Mesenteric fat pad (tissue), 1 donor: ENCODE measurements at places on chromosomes 7 and 10.

DNA sequence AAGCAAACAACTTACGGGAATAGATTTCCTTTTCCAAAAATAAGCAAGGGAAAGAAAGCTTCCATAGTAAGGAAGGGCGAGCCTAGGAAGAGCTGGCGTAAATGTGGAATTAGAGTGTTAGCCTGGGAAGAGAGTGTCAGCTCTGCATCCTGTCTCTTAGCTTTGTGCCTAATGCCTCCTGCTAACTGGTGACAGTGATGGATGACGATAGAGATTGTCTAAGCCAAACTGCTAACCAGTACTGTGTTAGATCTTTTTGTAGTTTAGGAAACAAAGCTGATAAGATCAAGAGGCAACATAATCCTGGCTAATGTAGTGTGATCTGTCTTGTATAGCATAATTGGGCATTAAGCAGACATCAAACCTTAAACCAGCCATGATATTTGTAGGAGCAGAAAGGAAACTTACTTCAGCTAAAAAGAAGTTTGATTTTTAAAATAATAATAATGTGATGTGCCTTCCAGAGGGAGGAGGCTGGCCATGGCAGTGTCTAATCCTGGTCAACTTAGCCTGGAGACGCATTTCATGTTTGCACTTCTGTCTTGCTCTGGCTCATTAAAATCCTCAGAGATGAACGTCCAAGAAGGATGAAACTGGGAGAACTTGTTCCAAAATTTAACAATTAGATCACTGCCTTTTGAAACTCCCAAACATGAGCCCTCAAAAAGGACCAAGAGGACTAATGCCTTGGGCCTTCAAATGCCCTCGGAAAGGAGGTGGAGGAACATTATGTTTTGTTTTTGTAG, 85.1 kb downstream of the FAM204A start:
- no peak for DNase-seq

DNA sequence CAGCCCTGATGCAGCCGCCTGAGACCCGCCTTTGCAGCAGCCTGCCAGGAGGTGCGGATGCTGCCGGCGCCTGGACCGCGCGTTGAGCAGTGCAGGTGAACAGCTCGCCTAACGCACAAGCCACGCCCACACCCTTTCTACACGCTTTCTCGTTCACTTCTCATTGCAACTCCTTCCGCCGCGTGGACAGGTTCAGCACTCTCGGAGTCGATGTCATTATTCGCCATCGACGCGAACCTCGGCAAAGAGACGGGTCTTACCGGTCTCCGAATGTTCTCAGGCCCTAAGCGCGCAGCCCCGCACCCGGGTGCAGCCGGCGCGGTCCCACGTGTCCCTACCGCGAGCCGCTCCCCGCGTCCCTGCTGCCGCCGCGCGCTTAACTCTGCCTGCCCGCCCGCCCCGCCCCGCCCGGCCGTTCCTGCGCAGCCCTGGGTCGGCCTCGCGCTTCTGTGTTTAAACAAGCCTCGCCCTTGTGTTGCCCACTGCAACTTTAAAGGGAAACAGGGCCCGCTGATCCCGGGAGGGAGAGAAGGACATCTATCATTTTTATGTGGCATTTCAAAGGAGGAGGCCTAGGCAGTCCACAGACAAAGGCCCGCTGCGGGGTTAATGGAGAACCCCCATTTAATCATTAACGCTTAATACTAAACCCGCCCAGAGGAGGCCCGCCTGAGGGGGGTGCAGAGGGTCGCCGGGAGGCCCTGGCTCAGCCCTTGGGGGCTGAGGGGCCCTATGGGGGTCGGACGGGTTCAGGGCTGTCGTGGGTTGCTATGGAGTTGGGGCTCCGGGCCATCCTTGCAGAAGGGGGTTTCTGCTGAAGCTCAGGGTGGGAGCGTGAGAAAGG, 128.5 kb downstream of the WDR11 start:
- no peak for DNase-seq

DNA sequence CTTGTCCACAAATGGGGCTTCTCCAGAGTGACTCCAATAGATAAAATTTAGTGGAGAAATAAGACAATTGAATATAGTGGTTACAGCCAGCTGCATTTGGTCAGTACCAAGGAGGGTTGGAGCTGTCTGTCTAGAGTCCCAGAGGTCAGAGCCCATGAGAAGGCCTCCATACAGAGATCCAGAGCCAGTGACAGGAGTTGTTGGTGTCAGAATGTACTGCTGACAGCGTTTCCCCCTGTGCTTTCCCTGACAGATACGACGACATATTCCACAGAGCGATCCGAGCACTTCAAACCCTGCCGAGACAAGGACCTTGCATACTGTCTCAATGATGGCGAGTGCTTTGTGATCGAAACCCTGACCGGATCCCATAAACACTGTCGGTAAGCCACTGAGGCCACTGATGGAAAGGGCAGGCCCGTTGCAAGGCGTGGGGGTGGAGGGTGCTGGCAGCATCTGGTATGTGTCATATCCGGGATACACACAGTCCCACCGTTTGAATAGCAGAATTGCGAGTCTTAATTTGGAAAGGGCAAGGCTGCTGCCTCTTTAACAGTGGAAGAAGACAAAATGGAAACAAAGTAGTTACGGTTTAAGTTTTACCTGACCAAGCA, 483.6 kb downstream of the NRG3 start:
- no peak for DNase-seq

GRCh38 chr7:57646901-57647246, 196.9 kb downstream of the ZNF716 start:
- DNase-seq: no peak

- DNase-seq: no peak
Measured at GRCh38 chr10:129353101-129353500, 113.9 kb upstream of the MGMT start.

GRCh38 chr7:85039196-85039923, 147.5 kb downstream of the SEMA3D start:
- DNase-seq: no peak

DNA sequence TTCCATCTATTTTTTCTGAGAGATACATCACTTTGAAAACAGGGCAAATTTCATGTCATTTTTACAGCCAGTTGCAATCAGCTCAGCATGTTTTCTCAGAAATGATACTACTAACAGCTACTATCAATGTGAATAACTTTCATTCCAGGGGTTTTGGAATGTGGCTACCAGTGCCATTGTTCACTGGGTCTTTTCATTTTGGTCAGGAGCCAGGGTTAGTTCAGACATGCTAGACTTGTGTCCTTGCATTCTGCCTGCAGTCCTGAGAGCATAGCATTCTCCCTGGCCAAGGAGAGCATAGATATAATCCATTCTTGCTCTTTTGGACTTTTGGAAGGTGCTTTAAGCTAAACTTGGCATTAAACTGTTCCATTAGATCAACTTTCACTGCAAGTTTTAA, 160.9 kb upstream of the NEBL start:
- no peak for DNase-seq

DNA sequence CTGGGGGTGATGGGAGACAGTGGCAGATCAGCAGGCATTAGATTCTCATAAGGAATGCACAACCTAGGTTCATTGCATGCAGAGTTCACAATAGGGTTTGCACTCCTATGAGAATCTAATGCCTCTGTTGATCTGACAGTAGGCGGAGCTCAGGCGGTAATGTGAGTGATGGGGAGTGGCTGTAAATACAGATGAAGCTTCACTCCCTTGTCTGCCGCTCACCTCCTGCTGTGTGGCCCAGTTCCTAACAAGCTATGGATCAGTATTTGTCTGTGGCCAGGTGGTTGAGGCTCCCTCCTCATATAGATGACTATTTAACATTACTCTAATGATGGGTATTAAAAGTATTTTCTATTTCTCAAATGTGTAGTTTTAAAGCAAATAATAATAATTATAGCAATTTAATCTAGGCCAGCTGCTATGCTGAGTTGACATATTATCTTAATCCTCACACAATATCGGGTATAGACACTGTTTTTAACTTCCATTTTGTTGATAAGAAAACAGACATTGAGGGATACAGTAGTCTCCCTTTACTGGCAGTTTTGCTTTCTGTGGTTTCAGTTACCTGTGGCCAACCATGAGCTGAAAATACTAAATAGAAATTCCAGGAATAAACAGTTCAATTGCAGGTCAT, 39.9 kb downstream of the KIF20B start:
- no peak for DNase-seq

DNA sequence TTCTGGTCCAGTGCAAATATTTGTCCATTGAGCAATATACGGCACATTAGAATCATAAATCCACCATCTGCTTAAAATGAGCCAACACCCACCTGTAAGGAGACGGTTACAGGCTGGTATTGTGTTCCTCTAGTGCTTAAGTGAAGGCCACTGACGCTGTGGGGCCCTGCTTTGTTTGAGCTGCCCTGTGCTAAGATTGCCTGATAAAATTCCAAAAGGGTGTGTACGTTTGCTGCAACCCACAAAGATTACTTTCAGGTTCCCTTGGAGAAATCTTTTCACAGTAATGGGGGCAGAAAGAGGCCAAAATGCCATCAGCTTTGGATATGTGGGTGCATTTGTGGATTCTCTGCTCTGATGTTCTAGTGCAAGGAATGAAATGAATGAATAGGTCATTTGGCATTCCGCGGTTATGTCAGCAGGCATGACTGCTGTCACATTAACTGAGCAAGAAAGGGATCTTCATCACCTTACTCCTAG, 34.4 kb downstream of the AGR3 start:
- DNase-seq: no peak

DNA sequence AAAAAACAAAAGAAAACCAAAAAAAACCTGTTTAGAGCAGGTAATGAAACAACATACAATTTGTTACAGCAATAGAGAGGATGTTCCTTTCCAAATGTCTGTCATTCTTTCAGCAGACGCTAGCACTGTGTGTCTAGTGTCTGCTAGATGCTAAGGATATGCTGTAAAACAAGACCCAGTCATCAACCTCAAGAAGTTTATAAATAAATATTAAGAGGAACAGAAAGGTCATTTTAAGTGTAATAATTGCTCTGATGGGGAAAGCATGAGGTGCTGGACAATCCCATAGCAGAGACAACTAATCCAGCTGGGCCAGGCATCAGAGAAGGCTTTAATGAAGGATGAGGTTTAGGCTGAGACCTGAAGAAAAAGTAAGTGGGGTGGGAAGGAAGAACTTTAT, 23.3 kb upstream of the ASCC1 start:
- DNase-seq: no peak

- no peak for DNase-seq
Measured at GRCh38 chr7:158650821-158651225, 53.8 kb downstream of the NCAPG2 start.

DNA sequence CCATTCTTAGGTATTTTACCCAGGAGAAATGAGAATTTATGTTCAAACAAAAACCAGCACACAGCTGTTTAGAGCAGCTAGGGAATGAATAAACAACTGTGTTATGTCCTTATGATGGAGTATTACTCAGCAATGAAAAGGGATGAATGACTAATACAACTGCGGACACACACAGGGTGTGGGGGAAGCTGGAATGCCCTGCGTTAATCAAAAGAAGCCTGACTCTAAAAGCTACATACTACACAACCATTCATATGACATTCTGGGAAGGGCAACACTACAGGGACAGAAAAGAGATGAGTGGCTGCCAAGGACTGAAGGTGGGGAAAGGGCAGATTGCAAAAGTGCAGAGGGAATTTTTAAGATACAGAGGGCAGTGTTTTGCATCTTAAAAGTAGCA, 64.0 kb downstream of the DLG5 start:
- no peak for DNase-seq

GRCh38 chr10:63286340-63286739, 153.2 kb downstream of the NRBF2 start:
- no peak for DNase-seq

DNA sequence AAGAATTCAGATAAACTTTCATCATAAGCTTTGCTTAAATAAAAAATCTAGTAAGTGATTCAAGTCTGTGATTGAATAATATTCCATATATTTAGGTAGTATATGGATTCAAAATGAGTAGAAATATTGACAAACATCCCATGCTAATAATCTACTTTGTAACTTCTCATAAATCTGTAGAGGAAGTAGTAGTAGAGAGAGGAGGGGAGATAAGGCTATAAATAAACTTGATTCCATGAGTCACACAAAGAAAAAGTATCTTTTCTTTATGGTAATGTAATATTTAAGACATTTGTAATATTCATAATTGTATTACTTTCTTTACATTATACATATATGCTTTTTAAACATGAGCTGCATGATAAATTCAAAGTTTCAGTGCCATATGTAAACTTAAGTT, 25.6 kb upstream of the CD36 start:
- no peak for DNase-seq

DNA sequence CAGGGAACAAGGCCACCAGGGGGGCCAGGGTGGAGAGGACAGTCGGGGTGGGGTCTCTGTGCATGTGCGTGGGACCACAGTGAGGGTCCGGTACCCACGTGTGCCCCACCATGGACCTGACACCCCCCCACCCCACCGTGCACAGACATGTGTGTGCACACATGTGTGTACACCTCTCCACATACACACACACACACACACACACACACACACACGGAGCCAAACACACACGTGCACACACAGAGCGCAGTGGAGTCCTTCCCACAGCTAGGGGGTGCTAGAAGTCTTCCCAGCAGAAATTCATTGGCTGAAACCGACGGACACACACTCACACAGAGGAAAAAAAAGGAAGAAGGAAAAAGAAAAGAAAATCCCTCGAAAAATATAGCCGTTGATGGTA, 42.8 kb upstream of the GNA12 start:
- DNase-seq: no peak

- no peak for DNase-seq
Measured at GRCh38 chr7:158406801-158407200, 180.8 kb downstream of the PTPRN2 start.

GRCh38 chr10:7162331-7162730, 248.5 kb downstream of the SFMBT2 start:
- DNase-seq: no peak

GRCh38 chr7:158616050-158616449, 28.4 kb upstream of the PTPRN2 start:
- no peak for DNase-seq

- no peak for DNase-seq
Measured at GRCh38 chr7:107170051-107170915, 1.5 kb downstream of the HBP1 start.

DNA sequence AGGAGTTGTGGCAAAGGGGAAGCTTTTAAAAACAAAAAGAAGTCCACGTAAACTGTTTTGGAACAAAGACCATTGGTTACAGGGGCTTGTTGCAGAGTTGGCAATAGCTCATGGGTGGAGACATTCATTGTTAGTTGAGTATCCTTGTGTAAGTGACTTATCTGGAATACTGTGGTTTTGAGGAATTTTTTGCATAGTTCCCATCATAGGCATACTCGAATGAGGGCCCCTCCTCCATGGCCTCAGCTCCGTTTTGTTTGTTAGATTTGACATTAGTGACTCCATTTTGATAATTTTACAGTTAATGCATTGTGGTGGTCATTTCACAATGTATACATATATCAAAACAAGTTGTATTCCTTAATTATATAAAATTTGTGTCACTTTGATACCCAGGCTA, 12.8 kb upstream of the SMKR1 start:
- DNase-seq: no peak

GRCh38 chr7:105759670-105760550, 116.5 kb downstream of the ATXN7L1 start:
- DNase-seq: no peak
